ENCODE measurements at places on chromosomes 2 and 18.

GRCh38 chr2:26008851-26009566, 24.9 kb upstream of the RAB10 start:
- DNase-seq: peak; percentile 40

DNA sequence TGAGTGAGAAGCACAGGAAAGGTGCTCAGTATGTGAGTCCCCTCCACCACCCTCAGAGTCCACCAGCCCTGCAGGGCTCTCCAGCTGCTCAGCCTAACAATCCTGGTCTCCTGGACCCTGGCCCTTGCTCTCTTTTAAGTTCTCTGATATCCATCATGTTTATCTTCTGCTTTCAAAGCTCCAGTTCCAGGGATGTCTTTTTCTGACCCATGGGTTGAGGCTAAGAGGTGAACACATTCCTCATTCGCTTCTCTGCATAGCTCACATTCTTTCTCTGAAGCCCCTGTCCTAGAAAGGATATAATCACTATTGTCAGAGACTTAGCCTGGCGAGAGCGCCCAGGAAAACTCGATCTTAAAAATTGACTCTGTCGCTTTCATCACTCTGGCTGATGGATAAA, 86.4 kb downstream of the ARL4C start:
- no peak for DNase-seq

- DNase-seq: no peak
Observed at GRCh38 chr18:51020536-51020935, 9.5 kb upstream of the SMAD4 start.

DNA sequence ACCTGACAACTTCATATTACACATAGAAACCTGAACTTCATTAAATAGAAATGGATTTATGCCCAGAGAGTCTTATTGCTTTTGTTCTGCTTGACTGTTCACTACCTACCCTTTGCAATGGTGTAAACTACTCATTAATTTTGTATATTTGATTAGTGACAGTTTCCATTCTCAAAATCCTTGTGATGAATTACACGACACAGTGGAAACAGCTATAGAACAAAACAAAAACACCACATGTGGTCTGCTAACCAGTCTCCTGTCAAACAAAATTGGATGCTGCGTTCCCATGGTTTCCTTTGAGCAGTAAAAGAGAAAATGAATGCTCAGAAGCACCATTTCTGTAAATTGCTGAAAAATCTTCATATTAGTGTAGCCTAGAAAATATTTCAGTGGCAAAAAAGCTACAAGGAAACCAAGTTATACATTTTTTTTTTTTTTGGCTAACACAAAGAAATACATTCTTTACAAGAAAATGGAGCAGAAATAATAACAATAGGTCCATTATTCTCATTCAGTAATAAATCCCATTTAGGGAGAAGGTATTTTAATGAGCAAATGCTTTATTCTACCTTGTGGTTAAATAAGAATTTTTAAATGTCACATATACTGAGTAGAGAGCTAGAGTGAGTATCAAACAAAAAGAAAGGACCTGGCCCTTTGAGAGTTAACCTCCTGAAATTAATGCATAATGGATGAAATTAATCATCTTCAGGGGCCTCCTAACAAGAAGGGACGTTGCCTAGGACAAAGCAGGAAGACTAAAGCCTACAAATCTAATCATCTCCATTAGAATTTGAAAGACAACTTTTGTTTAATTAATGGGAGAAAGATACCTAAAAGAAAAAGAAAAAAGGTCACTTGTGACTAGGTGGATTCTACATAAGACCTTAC, 355.1 kb upstream of the ZC3H15 start:
- no peak for DNase-seq

DNA sequence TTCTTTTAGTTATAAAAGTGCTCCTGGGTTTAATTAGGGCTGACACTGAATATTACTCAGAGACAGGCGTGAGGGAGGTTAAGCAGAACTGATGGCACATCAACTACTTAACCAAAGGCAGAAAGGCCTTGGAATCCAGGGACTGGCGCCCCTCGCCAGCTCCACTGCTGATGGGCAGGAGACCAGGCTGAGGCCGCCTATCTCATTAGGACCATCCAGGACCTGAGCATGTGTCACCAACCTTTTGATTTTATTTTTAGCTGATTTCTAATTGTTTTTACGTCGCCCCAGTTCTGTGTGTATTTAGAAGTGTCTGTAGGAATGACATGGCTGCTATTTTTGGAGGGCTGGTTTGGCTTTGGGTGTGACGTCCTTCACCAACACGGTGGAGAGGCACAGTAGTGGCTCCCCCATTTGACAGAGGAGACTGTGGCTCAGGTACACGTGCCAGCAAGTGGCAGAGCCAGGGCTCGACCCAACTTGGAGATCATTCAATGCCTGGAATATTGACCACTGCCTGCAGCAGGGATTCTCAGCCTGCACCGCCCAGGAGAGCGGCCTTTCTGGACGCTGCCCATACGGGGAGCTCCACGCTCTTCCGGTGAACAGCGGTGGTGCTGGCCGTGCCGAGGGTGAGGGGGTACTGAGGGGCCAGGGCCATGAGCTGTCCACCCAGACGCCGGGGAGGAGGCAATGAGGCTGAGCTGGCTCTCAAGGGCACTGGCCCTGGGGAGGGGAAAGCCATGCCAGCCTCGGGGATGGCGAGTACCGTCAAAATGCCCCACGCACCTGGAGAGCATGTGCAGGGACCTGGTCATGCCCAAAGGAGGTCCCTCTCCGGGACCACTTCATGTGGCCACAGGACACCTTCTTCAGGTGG, 205.7 kb downstream of the ASB1 start:
- DNase-seq: no peak

GRCh38 chr2:135411646-135412045, 119.4 kb downstream of the ZRANB3 start:
- DNase-seq: no peak

DNA sequence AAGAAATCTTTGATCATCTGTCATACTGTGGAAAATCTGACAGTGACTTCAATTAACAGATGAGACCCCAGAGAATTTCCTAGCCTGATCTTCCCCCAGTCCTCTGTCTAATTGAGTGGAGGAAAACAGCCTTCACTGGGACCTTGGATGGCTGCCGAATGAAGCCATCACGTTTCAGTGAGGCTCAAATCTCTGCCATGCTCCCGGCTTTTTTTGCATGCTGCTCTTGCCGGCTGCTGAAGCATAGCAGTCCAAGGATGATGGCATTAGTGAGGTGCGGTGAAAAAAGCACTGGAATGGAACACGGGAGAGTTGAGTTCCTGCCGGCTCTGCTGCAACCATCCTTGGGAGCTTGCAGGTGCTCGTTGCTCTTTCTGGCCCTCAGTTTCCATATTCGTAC, 430.5 kb downstream of the SLC4A3 start:
- no peak for DNase-seq

DNA sequence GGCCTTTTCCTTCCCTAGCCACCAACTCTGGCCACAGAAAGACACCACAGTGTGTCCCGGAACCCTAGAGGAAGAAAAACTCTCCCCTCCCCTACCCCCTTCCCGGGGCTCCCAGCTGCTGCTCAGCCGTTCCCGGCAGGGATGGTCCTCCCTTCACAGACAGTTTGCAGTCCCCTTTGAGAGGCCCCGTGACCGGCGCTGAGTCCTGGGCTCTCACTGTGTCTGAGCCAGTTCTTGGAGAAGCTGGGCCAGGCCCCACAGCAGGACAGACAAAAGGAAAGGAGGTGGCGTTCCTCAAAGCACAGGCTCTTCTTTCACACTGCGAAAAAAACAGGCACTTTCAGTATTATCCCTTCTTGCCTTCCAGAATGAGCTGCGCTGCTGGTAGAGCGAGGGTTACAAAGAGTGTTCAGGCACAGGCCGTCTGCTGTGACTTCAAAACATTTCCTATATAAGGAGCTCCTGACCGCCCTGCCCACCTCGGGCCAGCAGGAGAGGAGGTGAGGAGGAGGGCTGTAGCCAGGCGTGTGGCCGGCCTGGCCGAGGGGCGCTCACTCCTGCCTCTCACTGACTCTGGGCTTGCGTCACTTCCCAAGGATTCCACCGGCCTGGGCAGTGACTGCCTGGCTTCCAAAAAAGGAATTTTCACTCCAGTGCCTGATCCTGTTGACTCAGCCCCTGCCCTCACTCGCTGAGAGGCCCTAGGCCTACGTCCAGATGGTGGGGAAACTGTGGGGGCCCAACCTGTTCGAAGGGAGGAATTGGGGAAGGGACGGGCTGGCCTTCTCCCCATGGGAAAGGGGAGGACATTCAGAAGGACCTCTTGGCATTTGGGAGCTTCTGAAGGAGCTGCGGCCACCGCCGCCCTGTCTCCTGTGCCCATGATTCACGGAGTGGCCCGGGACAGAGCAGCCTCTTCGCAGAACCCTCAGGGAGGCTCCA, 24.9 kb downstream of the CIDEA start:
- DNase-seq: peak; percentile 95

DNA sequence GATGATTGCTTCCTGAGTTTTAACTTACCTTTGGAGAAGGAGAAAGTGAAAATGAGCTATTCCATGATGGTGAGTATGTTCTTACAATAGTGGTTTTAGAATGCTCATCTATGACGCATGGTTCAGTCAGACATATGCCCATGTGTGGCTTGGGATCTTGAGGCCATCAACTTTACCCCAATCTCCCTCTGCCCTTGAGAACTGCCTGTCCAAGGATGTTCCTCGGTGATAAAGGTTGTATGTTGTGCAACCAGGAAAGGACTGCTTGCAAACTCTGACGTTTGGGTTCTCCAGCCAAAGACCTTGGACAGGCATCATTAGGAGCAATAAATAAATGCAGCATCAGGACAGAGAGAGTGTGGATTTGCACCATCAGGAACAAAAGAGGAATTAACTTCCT, 165.0 kb downstream of the ZEB2 start:
- DNase-seq: peak; percentile 81

DNA sequence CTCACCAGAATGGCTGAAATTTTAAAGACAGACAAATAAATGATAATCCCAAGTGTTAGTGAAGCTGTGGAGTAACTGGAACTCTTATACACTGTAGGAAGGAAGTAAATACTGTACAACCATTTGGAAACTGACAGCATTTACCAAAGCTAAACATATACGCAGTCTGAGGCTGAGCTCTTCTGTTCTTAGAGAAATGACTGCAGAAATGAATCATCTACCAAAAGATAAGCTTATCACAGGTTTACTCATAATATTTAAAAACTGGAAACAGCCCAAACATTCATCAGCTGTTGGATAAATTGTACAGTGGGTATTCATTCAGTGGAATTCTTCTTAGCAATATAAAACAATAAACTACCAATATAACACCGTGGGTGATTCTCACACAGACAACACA, 218.2 kb upstream of the RAB12 start:
- DNase-seq: no peak

DNA sequence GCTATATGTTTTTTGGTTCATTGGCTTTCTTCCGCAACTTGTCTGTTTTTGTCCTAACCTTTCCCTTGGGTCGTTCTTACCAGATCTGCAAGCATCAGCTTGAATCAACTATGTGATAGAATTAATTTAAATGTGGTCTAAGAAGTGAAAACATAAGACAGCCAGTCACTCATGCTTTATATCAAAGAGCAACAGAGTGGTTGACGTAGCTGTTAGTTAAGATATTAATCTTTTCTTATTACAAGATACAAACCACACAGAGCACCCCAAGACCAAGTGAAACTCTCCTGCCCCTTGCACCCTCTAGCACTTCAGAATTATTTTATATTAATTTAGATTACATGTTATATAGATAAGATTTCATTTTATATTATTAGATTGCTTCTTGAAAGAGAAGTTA, 15.2 kb downstream of the IL18RAP start:
- no peak for DNase-seq

DNA sequence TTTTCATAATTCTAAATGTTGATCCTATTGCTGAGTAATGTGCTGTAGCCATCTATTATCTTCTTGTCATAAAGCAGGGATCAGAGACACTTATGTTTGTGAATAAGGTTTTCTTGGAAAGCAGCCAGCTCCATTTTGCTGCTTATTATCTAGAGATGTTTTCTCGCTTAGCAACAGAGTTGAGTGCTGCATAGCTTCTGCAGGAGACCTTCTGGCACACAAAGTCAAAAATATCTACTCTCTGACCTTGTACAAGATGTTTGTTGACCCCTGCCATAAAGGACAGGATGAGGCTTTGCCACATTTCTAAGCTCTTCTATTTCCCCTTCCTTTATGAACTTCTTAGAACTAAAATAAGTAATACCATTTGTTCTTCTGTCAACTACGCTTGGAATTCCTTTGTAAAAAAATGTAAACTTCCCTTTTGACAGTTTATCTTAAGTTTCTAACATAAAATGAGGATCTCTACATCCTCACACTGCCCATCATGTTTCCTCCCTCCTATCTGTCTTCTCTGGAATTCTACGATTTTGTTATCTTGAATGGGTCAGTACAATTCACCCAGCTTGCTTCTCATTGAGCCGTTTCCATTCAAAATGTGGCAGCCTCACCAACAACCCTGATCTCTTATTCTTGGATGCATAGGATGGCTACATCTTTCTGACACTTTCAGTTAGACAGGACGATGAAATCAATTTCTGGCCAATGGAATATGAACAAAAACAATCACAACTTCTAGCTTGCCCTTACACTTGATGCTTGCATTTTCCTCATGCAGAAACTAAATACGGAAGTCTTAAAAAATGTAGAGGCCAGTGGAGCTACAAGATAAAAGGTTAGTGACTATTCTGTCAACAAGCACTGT, 1377.0 kb downstream of the SUCLG1 start:
- peak; percentile 49 for DNase-seq

- peak; percentile 43 for DNase-seq
Observed at GRCh38 chr18:12283256-12283655, 24.8 kb upstream of the TUBB6 start.

DNA sequence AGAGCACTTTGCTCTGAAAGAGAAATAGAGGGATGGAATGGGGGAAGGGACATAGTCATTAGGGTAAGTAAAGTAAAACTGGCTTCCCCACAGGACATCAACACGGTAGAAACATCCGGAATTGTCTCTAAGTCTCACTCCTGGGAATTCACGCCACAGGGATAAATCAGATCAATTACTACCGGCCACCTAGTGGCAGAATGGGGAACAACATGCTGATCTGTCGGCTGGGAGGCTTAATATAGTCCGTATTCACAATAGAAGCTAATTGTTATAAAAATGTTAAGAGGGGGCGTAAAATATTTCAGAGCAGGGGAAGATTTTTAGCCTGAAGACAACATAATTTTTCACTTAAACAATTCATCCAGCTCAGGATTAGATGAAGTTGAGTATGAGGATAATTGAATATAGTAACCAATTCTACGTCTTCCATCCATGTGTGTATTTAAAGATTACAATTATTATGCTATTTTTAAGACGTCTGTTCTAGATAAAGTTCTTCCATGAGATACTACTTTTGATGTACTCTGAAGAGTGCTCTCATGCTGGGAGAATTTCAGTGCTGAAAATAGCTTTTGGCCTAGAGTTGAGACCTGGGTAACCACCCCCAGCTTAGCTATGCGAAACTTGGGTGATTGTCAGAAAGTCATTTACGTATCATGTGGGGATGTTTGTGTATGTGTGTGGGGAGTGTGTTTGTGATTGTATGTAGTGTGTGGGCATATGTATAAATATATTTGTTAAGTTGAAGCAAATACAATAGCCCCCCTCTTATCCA, 65.7 kb downstream of the LRRTM1 start:
- no peak for DNase-seq

- DNase-seq: no peak
Observed at GRCh38 chr2:204909791-204910190, 364.5 kb downstream of the PARD3B start.

- peak; percentile 42 for DNase-seq
Observed at GRCh38 chr2:193518041-193518817, 1323.5 kb upstream of the TMEFF2 start.

- no peak for DNase-seq
Observed at GRCh38 chr2:38765149-38765548, 12.9 kb upstream of the GEMIN6 start.

GRCh38 chr2:154375579-154375931, 322.9 kb upstream of the KCNJ3 start:
- DNase-seq: peak; percentile 37

- DNase-seq: no peak
Observed at GRCh38 chr2:99198103-99198841, 17.3 kb downstream of the MRPL30 start.
